Panc1 (cell line): ENCODE measurements at places on chromosomes 6 and 20. TPM values are rescaled to one million over a fixed set of nuclear protein-coding genes. Genes with fewer than 3 reads are reported as not detected.

The PTCRA gene
- total RNA-seq = not detected

The HSPA1L gene
- total RNA-seq = 2.8 TPM

The GJA10 gene
- total RNA-seq = not detected

The CST1 gene
- total RNA-seq = not detected

The CFAP206 gene
- 2.4 TPM for total RNA-seq

The STMND1 gene
- not detected for total RNA-seq

The RHAG gene
- 0.23 TPM for total RNA-seq

The OXT gene
- not detected for total RNA-seq

The CRISP3 gene
- total RNA-seq = not detected

The BFSP1 gene
- total RNA-seq = 6.9 TPM

The NHLRC1 gene
- total RNA-seq = 2.1 TPM

The RIN2 gene
- 25.0 TPM for total RNA-seq

The TSPYL4 gene
- 7.6 TPM for total RNA-seq

The SMIM26 gene
- total RNA-seq = 54.6 TPM

The INSM1 gene
- 0.05 TPM for total RNA-seq

The HS3ST5 gene
- total RNA-seq = 0.05 TPM

The PSORS1C2 gene
- total RNA-seq = not detected

The CCN6 gene
- 3.0 TPM for total RNA-seq

The PARD6B gene
- total RNA-seq = 132 TPM

The RAMACL gene
- 0.13 TPM for total RNA-seq

The SSTR4 gene
- total RNA-seq = not detected

The CLPSL2 gene
- total RNA-seq = 0.57 TPM

The DAAM2 gene
- not detected for total RNA-seq

The RAB44 gene
- total RNA-seq = not detected

The PACSIN1 gene
- 0.18 TPM for total RNA-seq

The PRDM1 gene
- 2.6 TPM for total RNA-seq

The DEFB124 gene
- total RNA-seq = not detected

The ME1 gene
- total RNA-seq = 19.7 TPM

The C2 gene
- total RNA-seq = 1.0 TPM

The C6orf132 gene
- total RNA-seq = 12.9 TPM

The ANKEF1 gene
- total RNA-seq = 6.3 TPM

The PRELID3B gene
- 131 TPM for total RNA-seq

The PTK6 gene
- 6.5 TPM for total RNA-seq

The HEY2 gene
- total RNA-seq = not detected

The SLC35D3 gene
- total RNA-seq = not detected

The ZNF165 gene
- total RNA-seq = 4.2 TPM

The ATP6V1G2 gene
- 0.98 TPM for total RNA-seq

The OPRL1 gene
- 3.9 TPM for total RNA-seq

The NFATC2 gene
- total RNA-seq = 10.6 TPM

The OR2J3 gene
- not detected for total RNA-seq
